GM03348 (cell line): ENCODE measurements at places on chromosomes 12 and 14.
A peak's percentile ranks its signal among the peaks of the same experiment; 100 is the strongest.

GRCh38 chr12:111447571-111448265, 42.0 kb downstream of the SH2B3 start:
- DNase-seq = no peak

GRCh38 chr12:19431407-19432308, 7.6 kb upstream of the AEBP2 start:
- peak; percentile 62 for DNase-seq

DNA sequence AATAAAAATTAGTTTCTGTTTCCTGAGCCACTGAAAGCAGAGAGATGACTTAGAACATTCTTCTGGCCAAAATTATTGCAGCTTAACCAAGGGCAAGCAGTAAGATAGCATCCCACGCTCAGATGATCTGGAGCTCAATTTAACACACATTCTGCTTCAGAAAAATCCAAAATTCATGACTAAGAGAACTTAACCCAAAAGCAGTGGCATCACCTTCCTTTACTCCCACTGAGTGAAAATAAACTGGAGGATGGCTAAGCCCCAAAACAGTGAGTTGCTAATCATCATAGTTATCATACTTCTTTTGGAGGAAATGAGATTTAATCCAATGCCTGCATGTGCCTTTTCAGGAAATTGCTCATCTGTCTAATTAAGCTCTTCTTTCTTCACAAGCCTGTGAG, 195.4 kb downstream of the DUSP6 start:
- peak; percentile 49 for DNase-seq

DNA sequence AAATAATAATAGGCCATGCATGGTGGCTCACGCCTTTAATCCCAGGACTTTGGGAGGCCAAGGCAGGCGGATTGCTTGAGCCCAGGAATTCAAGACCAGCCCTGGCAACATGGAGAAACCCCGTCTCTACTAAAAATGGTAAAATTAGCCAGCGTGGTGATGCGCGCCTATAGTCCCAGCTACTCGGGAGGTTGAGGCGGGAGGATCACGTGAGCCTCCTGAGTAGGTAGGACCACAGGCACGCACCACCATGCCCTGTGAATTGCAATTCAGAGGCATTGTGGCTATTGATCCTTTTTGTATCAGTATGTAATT, 2.3 kb downstream of the ARHGDIB start:
- DNase-seq = no peak

DNA sequence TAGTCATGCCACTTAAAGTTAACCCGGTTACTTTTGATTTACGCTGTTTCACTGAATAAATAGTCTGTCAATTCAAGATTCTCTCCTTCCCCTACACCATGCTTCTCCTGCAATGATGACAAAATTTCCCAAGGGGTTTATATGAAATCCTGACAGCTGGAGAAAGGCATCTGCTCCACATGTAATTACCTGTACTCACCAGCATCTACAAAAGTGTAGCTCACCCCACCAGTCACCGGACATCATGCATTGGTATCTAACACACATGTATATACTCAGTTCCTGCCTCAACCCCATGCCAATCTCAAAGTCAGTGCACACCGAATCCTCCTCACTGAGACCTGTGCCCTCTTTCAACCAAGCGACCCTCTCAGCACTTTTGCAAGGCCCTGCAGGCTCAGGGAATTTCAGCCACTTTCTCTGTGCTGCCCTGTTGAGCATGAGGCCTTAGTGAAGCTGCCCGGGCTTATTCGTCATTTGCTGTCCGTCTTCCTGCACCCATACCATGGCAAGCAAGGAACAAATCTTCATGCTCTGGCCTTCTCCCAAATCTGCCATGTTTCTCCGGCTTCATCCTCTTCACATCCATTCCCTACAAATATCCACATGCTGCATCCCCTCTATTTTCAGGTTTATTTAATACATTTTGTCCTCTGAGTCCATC, 131.6 kb downstream of the SEC23A start:
- no peak for DNase-seq

DNA sequence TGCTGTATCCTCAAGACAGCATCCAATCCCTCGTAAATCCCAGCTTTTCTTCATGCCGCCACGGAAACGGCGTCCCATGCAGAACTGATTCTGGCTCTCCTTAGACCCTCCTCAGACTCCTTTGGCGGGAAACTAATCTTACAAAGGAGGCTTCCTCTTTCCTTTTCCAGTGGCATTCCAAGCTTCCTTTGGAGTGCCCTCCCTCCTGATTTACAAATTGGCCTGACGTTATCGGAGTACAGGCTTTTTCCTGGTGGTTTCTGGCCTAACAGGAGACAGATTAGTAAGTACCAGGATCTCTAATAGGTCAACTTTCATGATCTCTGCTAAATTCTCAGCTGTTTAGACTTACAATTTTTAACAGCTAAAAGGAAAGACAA, 1.3 kb upstream of the ZDHHC17 start:
- no peak for DNase-seq

GRCh38 chr12:82203086-82203485, 155.1 kb downstream of the CCDC59 start:
- no peak for DNase-seq

DNA sequence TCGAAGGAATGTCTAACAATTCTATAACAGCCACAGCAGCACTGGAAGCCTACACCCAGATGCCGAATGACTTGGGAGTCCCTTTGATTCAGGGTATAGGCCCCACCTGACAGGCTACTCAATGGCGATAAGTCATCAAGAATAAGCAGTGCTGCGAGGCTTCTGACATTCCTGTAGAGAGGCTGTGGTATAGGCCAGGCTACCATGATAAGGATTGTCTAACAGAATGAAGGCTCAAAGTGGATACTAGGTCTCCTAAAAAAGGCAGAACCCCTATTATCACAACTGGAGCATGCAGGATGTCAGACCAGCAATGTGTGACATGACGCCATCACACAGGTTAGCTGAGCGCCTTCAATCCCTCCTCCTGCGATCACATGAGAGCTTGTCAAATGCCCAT, 53.2 kb downstream of the ZFP36L1 start:
- DNase-seq = no peak

DNA sequence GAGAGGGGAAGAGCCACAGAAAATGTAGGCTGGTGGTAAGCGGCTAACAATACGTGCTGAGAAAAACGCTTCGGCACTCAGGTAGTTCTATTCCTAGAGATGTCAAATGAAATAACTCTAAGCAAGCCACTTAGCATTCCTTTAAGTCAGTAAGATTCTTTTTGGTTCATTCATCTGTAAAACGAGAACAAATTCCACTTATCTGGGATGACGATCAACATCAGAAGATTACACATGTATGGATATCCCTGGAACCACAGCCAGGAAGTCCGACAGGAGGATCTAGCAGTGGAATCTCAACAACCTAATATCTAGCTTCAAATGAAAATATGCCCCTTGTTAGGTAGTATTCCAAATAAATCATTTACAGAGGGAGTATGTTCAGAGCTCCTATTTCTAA, 74.6 kb upstream of the CDKN3 start:
- no peak for DNase-seq

GRCh38 chr12:94875525-94875924, 128.0 kb downstream of the NDUFA12 start:
- no peak for DNase-seq

GRCh38 chr14:57161583-57162234, 107.0 kb downstream of the EXOC5 start:
- no peak for DNase-seq

- no peak for DNase-seq
Measured at GRCh38 chr14:101808894-101809670, 47.6 kb downstream of the PPP2R5C start.

DNA sequence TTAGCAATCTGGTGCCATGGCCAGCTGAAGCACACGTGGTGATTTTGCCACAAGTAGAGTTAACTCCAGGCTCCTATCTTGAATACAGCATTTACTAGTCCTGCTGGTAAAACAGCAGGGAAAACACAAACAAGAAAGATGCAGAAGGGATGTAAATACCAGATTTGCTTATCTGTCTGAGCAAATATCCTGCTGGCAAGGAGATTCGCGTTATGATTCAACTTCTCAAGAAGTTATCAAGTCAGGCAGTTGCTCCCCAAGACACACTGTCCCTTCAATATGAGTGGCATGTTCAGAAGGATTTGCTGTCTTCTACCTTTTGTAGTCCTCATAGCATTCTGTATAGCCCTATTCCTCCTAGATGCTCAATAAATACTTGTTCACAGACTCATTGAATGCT, 171.2 kb upstream of the EGLN3 start:
- DNase-seq = no peak

GRCh38 chr14:94635154-94635553, 23.0 kb downstream of the SERPINA3 start:
- no peak for DNase-seq

DNA sequence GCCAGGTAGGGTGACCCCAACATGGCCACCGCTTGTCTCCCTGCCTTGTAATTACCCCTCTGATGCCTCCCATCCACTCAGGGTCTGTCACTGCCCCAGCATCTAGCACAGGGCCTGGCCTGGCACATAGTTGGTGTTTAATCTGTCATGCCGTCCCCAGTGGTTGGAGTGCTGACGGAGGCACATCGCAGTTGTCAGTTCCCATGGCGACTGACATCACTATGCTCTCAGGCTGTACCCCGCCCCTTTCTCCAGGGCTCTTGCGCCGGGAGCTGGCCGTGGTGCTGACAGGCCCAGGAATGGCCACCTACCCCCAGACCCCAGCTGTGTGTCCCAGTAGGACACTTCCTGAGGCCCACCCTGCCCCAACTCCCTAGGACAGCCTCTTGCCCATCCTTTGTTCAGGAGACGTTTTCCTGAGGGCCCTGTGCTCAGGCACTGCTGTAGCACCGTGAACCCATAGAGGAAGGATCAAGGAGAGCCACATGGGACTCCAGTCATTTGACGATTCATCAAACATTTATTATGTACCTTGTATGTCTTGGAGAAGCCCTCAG, 23.0 kb downstream of the FAM222A start:
- peak; percentile 73 for DNase-seq

DNA sequence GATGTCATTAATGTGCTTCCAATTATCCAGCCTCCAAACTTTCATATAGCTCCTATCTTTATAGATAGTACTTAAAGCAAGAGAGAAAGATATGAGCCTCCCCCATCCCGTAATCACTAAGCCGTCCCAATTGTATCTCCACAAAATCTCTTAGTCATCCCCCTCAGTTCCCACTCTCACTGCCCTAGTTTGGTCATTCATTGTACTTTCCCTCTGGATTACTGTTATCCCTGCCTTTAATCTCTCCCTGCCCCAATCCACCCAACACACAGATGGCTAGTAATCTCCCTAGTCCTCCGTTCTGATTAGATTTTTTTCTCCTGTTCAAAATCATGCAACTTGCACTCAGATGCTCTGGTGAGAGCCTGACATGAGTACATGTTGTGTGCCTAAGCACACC, 5.4 kb upstream of the BCAT1 start:
- DNase-seq = no peak

DNA sequence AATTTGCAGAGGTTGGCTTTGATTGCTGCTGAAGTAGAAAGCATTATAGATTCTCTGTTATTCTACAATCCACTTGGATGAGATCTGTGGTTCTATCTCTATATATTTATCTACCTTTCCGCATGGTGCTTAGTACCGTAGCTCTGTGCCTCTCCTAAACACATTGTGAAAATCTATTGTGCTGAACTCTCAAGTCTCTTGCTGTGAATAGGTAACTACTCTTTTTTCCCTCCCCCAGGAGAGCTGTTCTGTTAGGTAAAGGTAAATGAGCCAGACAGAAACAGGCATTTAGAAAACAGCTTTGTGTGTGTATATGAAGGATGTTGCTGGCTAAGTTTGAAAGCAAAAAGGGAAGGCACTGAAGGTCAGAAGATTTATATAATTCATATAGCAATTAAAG, 112.6 kb downstream of the BRMS1L start:
- DNase-seq = no peak

GRCh38 chr12:108689314-108690190, 41.8 kb downstream of the CORO1C start:
- DNase-seq = no peak

DNA sequence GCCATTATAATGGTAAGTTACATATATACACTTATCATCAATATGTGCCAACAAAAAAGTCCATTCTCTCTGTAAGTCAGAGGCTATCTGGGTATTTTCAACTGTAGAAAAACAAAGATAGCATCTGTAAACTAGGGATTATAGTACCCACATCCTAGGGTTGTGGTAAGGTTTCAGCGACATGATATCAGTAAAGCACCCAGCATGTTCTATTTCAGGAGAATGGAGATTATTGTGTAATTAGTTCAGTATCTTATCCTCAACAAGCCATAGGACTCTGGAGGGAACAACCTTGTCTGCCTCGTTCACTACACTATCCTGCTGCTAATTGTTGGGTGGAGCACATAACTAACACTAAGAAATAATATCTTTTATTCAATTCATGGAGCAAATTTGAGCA, 19.7 kb upstream of the CKAP4 start:
- no peak for DNase-seq

- no peak for DNase-seq
Measured at GRCh38 chr12:42631513-42631912, 42.0 kb upstream of the PRICKLE1 start.

DNA sequence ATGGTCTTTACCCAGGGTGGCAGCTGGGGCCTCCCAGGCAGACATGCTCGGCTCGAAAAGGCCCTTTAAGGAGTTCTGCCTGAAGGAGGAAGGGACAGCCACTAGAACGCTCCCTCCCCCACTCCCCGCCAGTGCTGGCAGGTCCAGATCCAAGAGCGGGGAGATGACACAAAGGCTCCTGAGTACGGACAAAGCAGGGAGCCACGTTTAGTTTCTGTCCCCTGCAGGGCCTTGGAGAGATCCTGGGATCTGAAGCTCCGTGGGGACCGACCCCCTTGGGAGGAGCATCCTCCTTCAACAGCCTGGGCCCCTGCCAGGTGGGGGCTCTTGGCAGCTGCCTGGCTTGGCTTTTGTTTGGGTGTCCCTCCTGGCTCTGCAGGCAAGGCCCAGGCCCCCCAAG, 89.7 kb downstream of the ESRRB start:
- no peak for DNase-seq

- no peak for DNase-seq
Measured at GRCh38 chr12:81255456-81255855, 177.6 kb downstream of the ACSS3 start.

- DNase-seq = peak; percentile 84
Measured at GRCh38 chr14:51395361-51395849, 155.4 kb downstream of the TMX1 start.

GRCh38 chr14:74846968-74847665, 28.8 kb downstream of the PROX2 start:
- no peak for DNase-seq

DNA sequence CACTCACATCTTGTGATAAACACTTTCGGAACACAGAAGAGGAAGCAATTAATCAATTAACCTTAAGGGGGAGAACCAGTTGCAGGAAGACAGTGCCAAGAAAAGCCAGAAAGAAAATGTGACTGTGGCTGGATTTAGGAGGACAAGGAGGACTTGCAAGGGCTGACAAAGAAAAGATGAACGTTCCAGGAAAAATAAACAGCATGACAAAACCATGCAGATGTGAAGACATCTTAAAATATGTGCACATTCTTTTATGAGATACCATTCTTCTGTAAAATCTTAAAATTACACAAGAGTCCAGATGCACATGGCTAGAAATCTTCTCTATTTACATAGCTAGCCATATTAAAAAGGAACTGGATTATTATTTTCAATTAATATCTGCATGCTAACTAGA, 33.4 kb downstream of the KITLG start:
- peak; percentile 49 for DNase-seq

GRCh38 chr12:47954058-47954457, 9.3 kb upstream of the TMEM106C start:
- DNase-seq = no peak

- DNase-seq = no peak
Measured at GRCh38 chr12:49556391-49557186, 11.4 kb downstream of the MCRS1 start.
